Activated CD8-positive, alpha-beta memory T cell treated with anti-CD3 and anti-CD28 coated beads for 4 hours (primary cell): ENCODE measurements at places on chromosomes 7 and 10.

- DNase-seq, result no peak
These were observed 317.3 kb downstream of the PRPF18 start for GRCh38 chr10:13904064-13904463.

DNA sequence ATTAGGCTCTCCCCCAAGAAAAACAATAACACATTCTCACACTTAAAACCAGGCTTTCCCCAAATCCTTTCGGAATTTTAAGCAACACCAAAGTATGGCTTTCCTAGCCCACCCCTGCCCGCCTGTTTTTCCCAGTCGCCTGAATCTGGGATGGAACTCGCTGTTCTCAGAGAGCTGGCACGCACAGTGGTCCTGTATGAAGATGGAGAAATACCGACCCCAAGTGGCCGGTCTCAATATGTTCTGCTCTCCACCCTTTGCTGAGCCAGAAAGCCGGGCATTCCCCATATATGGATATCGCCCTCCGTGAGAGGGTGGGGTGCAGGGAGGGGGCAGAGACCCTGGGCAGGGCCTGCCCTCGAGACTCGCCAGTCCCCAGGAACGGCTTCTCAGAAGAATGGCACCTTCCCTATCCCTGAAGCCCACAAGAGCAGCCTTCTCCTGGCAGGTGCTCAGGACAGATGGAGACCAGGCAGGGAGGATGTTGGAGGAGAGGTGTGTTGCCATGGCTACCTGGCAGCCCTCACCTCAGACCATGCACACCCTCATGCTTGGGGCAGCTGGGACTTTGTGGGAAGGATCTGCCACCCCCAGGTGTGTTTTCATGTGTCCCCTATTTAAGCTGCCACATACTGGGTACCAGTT, 3.4 kb downstream of the TACR2 start:
- DNase-seq, result no peak

DNA sequence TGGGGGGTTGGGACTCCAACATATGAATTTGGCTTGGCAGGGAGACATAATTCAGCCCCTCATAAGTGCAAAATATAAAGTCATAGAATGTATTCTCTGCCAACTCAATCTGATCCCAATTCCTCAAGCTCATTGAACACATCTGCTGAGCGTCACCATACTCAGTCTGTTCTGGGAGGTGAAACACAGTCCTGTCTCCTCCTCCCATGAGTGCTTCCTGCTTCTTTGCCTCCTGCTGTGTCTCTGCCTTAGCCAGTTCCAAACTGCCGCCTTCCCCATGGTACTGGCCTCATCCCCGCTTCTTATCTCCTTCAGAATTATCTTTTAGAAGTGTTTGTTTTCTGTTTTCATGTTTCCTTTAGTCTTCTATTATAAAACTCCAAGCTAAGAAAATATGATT, 365.5 kb downstream of the TNS3 start:
- no peak for DNase-seq

GRCh38 chr10:124305131-124305530, 113.6 kb downstream of the OAT start:
- DNase-seq, result no peak

GRCh38 chr7:6379886-6380285, 67.9 kb downstream of the DAGLB start:
- DNase-seq, result no peak

- no peak for DNase-seq
These were observed 283.7 kb downstream of the ZEB1 start for GRCh38 chr10:31602541-31603234.

DNA sequence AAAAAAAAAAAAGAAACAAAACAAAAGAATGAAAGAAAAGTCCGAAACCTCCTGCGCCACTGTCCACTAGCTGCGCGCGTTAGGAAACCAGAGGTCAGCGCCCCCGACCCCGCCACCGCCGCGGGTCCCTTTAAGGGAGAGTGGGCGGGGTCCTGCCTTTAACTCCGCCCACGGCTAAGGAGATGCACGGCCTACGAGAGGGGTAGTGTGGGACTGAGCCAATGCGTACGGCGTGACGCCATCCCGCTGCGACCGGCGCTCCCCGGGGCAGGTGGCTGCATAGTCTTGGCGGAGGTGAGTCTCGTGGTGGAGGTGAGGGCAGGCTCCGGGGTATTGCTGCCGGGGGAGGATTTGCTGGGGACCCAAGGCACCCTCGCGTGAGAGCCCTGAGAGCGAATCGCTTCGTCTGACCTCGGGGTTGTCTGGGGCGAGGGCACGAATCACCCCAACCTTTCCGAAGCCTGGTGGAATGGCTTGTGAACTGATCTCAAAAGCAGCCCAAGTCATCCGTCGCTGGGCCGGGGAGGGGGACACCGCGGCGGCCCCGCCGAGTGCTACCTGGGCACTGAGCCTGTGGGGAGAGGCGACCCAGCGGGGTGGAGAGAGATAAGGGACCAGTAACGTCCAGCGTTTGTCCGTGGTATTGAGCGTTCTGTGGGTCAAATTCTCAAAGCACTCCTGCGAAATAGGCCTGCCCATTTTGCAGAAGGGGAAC, at the start of gene MRPS17:
TSS of gene MRPS17 (plus strand) at position 241 of the 715 bp plus-strand sequence. CDS start 1,319 bp downstream, outside the sequence.
- peak; percentile 81 for DNase-seq

- DNase-seq, result no peak
These were observed 200.7 kb downstream of the CELF2 start for GRCh38 chr10:11218395-11218794.

GRCh38 chr10:63634488-63635065, 113.4 kb downstream of the REEP3 start:
- DNase-seq, result no peak

DNA sequence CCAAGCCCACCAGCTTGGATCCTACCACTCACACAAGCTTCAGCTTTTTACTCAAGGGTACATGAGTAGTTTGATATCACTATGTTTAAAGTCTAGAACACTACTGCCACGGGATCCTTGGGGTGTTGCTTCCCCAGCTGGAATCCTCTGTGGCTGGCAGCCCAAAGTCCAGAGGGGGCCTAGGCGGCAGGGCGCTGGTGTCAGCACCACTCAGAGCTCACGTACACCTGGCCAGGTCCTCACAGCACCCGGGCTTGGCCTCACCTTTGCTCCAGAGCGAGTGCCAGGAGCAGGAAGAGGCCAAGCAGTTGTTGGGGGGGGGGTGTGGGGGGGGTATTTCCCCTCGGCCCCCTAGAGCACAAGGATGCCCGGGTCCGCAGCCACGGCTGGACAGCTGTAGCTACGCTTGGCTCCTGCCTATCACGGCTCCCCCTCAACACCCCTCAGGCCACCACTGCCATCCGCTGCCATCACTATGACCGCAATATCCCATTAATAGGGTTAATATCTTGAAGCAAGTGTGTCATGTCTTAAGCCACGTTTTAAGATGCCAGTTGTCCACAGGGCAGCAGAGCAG, 17.0 kb downstream of the ZDHHC6 start:
- DNase-seq, result no peak

- no peak for DNase-seq
These were observed 23.4 kb upstream of the LIPA start for GRCh38 chr10:89274928-89275327.

DNA sequence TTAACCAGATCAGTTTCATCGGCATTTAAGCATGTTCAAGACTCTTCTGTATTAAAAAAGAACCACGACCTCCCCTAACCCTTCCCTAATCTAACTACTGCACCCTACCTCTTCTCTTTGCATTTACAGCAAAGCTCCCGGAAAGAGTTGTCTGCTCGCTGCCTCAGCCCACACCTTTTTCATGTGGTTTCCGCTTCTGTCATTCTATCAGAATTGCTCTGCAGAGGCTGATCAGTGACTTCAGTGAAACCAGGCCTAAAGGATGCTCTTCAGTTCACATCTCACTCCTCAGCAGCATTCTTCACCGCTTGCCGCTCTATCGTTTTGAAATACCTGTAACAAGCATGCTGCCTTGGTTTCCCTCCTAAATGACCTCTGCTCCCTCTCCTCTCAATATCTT, 160.9 kb downstream of the SDK1 start:
- DNase-seq, result peak; percentile 59

DNA sequence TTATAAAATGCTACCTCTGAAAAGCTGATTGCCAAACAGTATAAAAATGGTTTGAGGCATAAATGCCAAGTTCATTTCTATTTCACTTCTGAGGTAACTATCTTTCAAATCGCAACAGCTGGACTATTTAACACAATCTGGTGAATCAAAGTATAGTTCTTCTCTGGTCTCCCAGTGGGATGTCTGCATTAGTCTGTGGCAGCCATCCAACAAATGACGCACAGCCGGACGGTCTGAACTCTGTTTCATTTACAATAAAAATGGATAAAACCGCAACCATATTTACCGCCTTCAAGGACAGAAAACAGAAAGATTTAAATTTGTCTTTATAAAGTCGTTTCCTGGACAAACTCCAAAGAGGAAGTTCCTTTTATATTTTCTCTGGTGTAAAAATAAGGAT, 41.9 kb downstream of the ENO4 start:
- DNase-seq, result no peak

- DNase-seq, result no peak
These were observed 64.2 kb downstream of the DIP2C start for GRCh38 chr10:625333-625696.

GRCh38 chr10:133441780-133442179, 12.0 kb upstream of the SCART1 start:
- DNase-seq, result no peak

DNA sequence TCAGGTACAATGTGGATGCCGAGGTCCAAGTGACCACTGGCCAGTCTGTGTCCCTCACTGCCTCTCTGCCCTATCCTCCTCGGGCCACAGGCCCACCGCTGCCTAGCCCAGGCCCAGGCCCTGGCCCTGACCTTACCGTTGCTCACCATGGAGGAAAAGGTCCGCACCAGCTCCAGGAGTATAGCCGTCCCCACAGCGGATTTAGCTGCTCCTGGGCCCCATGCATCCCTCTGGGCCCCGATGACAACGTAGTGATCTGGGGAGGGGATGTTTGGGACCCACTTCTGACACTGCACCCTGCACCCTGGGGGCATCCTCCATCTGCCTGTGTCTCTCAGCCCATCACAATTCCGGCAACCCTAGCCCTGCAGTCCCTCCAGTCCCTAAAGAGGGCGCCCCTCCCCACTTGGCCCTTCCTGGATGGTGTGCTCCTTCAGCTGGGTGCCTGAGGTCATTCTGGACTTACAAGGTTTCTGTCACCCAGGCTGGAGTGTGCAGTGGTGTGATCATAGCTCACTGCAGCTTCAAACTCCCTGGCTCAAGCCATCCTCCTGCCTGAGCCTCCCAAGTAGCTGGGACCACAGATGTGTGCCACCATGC, 12.1 kb downstream of the TFR2 start:
- DNase-seq, result no peak

DNA sequence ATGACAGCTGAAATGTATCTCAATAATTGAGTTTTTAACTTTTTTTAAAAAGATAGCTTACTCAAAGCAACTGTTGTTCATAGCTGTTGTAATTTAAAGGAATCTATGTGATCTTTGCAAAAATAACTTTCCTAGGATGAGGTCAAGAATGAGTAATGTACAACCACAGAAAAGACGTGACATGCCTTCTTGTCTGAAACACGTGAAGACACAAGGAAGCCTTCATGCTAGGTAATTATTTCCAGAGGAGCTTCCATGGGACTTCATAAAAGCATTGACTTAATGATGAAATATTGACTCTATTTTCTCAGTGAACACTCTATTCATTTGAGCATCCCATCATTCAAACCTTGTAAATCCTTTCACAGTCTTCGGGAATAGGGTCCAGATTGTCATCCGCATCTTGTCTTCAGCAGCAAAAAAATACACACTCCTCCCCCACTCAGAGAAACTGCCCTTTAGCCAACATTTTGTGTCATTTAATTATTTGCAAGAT, 528.0 kb downstream of the NRG3 start:
- no peak for DNase-seq

DNA sequence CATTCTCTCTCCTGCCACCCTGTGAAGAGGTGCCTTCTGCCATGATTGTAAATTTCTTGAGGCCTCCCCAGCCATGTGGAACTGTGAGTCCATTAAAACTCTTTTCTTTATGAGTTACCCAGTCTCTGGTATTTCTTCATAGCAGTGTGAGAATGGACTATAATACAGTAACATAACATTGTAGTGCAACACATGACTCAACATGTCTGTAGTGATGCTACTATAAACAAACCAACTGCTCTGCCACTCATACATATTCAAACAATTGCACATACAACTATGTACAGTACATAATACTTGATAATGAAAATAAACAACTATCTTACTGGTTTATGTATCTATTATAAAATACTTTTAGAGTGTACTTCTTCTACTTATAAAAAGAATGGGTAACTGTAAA, 7.1 kb downstream of the ATOH7 start:
- DNase-seq, result no peak

DNA sequence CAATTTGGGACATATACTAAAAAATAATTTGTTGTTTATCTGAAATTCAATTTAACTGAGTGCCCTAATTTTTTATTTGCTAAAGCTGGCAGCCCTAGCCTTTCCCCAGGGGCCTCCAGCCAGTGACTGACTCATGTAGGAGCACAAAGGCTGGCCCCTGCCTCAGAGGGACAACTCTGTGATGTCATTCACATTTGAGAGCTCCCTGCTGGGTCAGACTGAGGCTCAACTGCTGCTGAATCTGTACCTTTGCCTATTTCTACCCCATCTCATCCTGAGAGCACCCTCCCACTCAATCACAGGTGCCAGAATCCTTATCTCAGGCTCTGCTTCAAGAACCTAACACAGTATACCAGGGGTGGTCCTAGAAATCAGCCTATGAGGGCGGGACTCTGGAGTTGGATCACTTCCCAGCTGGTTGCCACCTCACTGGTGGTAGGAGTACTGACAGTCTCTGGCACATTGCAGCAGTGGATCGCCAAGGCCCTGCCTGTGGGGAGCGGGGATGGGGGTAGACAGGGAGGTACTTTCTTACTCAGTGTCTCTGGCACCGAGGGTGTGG, 11.6 kb downstream of the GCK start:
- DNase-seq, result no peak

DNA sequence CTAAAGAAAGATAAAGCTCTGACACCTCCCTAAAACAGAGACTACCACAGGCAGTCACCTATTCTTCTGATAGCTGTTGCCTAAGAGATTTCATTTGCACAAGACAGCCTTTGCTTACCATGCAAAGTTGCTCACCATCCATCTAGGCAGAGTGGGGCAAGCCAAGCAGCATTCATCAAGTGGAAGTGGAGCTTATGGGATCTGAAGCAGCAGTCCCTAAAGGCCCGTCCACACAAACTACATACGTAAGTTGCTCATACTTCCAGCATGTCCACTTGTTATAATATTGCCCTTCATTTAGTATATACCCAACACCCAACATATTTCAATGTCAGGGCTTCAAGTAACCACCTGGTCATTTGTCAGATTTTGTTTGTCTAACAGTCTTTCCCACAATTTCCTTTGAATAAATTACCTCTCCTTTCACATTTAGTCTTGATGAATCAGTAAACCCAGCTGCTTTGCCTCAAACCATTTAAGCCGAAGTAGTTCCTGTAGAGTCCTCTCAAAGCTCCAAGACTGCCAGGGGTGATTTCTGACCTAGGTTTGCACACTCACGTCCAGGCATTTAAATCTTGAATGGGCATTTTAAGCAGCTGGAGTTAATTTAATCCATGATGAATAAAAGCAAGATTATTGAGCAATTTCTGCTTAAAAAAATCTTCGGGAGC, 67.9 kb downstream of the ATAD1 start:
- DNase-seq, result no peak

- DNase-seq, result no peak
These were observed 282.8 kb downstream of the SNX10 start for GRCh38 chr7:26574476-26574875.

GRCh38 chr7:17613338-17614041, 315.0 kb downstream of the AHR start:
- no peak for DNase-seq
